ENCODE measurements at places on chromosomes 13 and 19. TPM values are rescaled to one million over a fixed set of nuclear protein-coding genes. Genes with fewer than 3 reads are reported as not detected.

- no peak for DNase-seq
Measured at GRCh38 chr13:51912511-51913225, 50.9 kb downstream of the CCDC70 start.

DNA sequence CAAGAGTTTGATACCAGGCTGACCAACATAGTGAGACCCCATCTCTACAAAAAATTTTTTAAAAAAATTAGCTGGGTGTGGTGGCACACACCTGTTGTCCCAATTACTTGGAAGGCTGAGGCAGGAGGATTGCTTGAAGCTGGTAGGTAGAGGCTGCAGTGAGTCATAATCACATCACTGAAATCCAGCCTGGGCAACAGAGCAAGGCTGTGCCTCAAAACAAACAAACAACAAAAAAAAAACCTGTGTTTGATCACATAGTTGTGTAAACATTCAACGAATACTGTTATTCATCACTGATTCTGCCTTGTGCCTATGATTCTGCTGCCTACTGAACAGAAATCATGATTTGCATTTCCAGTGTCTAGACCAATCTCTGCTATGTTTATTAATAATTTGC lies 134.0 kb downstream of the TBC1D4 start:
- no peak for DNase-seq

GRCh38 chr13:80787604-80788003 lies 446.7 kb upstream of the SPRY2 start:
- no peak for DNase-seq

DNA sequence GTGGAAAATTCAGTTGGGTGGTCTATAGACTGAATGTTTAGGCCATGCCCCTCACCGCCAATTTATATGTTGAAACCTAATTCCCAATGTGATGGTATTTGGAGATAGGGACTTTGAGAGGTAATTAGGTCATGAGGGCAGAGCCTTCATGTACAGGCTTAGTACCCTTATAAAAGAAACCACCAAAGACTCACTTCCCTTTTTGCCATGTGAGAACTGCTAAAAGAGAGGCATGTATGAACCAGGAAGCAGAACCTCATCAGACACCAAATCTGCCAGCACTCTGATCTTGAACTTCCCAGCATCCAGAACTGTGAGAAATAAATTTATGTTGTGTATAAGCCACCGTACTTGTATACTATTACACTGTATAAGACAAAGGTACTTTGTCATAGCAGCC lies 40.6 kb downstream of the UQCRFS1 start:
- DNase-seq: no peak

- DNase-seq: no peak
Measured at GRCh38 chr13:48938308-48938943, 37.3 kb upstream of the FNDC3A start.

- no peak for DNase-seq
Measured at GRCh38 chr19:40735013-40735771, 15.1 kb downstream of the ACTMAP start.

GRCh38 chr13:26978081-26978860 lies 193.3 kb downstream of the USP12 start:
- no peak for DNase-seq

- DNase-seq: no peak
Measured at GRCh38 chr13:81197966-81198365, 857.0 kb upstream of the SPRY2 start.

GRCh38 chr13:34708566-34709313 lies 233.3 kb upstream of the NBEA start:
- peak; percentile 10 for DNase-seq

DNA sequence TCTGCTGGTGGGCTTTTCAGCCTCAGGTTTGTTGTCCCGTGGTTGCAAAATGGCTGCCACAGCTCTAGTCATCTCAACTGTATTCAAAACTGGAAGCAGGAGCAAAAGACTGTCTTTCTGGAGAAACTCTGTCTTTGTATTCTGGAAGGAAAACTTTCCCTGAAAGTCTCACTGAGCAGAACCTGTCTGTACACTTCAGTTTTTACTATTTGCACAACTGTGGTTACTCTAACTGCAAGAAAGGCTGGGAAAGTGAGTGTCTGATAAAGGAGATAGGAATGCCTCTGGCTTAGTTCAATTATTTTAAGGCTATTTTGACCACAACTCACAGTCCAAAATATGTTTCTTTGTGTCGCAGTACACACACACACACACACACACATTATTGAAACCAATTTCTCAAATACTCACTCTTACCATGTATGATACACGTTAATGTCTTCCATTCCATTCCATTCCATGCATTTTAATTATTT lies 49.7 kb upstream of the EHD2 start:
- DNase-seq: peak; percentile 20

DNA sequence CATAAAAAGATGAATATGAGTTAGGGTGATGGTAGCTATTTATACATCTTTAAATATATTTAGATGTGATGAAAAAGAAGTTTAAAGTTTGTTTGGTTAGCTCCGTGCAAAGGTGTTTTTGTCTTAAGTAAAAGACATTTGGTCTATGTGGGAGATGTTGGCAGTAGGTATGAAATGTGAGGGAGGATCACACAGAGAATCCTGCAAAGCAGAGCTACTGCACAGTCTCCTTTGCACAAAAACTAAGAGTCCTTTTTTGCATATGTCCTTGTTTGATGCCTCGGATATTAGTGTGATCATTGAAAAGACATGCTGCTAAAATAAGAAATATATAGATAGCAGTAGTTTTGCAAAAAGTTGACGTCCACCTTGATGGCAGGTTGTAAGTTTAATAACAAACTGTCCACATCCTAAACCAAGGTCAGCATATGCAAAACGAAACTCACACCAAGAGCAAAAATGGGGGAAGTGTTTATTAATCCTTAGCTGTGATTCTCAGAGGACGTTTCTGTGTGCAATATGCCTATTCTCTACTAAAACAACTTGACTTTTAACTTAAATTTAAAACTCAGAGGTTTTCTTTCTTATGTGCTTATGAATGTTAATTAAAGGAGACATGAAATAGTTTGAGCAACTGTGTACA lies 870.1 kb downstream of the PCDH9 start:
- no peak for DNase-seq

DNA sequence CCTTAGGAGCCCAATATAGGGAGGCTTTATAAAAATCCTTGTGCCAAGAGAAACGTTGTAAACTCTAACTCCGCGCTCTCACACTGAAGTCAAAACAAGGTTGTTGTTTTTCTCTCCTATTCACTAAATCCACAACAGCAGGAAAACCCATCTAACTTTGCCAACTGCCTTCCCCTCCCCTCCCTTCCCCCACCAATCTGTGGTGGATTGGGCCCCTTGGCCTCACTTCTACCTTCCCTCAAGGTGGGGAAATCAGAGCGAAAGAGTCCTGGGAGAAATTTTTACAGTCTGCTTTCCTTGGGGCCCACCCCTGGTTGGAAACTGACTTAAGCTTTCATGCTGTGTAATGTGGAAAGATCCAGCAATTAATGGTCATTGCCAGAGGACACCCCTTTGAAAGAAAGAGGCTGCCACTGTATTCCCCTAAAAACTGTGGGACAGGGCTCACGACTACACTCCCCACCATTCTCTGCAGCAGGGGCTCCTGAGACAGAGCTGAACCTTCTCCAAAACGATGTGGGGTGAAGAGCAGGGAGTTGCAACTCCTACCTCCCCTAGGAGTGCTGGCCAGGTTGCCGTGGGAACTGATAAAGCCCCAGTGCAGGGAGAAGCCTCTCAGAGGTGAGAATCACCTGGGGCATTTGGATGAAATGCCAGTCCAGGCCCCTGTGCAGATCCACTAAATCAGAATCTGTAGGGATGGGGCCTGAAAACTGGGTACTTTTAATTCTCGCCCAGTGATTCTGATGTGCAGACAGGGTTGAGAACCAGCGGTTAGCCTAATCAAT lies 1.1 kb downstream of the DHRS12 start:
- no peak for DNase-seq

GRCh38 chr19:813219-814151 lies 8.3 kb downstream of the PLPPR3 start:
- DNase-seq: no peak

GRCh38 chr19:12244370-12244769 lies 50.3 kb downstream of the ZNF44 start:
- no peak for DNase-seq

GRCh38 chr13:109412283-109412901 lies 374.0 kb downstream of the IRS2 start:
- peak; percentile 93 for DNase-seq

GRCh38 chr19:246551-246950 lies 44.7 kb downstream of the PLPP2 start:
- DNase-seq: no peak

DNA sequence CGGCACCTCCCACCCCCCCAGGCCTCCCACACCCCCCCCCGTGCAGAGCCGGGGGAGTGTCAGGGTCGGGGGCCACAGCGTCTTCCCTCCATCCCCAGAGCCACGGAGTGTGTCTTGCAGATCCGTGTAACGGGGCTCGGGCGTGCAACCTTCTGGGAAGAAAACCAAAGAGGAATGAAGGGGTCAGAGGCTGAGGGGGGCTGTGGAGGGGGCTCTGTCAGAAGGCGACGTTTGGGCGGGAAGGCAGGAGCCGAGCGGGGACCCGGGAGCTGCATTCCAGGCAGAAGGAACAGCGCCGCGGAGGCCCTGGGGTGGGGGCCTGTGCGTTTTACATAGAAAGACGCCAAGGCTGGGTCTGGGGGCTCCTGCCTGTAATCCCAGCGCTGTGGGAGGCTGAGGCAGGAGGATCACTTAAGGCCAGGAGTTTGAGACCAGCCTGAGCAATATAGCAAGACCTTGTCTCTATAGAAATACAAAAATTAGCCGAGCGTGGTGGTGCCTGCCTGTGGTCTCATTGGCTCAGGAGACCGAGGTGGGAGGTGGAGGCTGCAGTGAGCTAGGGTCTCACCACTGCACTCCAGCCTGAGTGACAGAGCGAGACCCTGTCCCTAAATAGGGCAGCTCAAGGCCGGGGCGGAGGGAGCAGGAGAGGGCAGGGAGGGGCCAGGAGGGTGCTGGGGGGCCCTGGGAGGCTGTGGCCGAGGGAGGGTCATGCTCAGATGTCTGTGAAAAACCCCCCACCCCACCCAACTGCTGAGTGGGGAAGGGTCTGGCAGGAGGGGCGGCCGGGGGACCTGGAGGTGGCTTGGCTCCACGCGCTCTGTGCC lies 27.8 kb downstream of the ARID3A start:
- no peak for DNase-seq

- DNase-seq: no peak
Measured at GRCh38 chr13:108669381-108669780, 40.0 kb downstream of the MYO16 start.

- DNase-seq: no peak
Measured at GRCh38 chr13:26411206-26411605, 146.3 kb upstream of the WASF3 start.

DNA sequence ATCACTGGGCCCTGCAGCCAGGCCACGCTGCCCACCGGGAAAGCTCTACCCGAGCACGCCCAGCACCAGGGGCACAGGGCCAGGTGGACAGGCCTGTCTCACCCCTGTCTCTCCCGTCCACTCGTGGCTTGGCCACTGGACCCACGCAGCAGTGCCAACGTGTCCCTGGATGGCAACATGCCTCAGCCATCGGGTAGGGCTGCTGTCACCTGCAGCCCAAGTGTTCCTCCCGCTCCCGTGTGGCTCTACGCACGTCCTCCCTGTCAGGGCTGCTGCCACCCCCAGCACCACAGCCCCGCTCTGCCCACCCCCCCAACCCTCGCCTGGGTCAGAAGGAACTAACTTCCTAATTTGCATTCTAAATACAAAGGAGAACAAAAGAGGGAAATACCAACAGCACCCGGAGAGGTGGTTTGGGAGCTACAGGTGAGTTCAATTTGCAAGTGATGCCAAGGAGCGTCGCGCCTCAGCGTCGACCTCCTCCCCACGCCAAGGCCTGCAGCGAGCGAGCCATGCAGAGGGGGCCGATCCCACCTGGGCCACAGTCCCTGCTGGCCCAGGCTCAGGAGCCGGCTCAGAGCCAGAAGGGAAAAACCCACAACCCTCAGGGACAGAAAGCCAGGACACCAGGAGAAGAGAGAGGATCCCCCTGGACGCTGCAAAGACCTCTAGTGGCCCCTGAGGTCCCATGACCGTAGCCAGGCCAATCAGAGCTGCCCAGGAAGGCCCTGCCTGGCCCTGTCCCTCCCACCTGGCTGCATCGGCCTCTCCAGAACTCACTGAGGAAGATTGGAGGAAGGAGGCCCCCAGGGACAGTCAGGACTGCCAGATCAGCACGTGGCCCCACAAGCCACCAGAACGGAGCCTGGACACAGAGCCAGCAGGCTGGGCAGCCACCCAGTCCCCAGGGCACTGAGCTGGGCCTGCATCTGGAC lies 128.4 kb upstream of the SPACA7 start:
- DNase-seq: no peak

DNA sequence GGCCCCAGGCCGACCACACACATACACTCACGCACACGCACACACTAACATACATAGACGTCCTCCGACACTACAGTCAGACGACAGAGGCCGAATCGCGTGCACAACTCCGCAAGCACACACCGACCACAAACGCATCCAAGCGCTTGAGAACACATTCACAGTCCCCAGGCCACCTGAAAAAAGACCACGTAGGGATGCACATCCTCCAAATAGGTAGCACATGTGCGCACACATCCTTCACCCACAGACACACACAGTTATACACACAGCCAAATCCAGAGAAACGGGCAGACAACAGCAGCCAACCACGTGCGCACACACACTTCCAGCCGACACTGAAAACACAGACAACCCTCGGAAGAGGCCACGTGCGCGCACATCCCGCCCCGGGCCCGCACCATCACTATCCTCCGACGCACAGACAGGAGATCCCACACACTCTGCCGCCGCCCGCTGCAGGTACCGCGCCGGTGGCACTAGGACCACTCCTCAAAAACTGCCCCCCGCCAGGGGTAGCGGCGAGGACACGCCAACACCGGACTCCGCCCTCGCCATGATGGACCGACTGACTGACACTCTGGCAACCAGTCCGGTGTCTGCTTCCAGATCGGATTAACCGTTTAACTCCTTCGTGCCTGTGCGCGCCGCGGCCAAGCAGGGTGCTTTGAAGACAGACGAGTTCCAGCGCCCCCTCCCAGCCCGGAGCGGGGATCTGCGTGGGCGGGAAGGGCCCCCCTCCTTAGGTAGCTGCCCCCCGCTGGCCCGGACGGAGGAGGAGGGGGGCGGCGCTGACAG lies 493 bp upstream of the PDE4A start:
- no peak for DNase-seq

NHLRC3 gene
- 42.6 TPM for total RNA-seq

PRODH2 gene
- 5.5 TPM for total RNA-seq

RNF126 gene
- 1.7 TPM for total RNA-seq

GPC5 gene
- total RNA-seq: 1.4 TPM

CYSLTR2 gene
- 4.1 TPM for total RNA-seq

ZNF442 gene
- 10.6 TPM for total RNA-seq

POU2F2 gene
- total RNA-seq: 2.9 TPM

PNMA8B gene
- total RNA-seq: 3.1 TPM

FCHO1 gene
- 16.1 TPM for total RNA-seq

VSTM1 gene
- not detected for total RNA-seq

All from umbilical cord (tissue), 2 donors.